ENCODE measurements at places on chromosomes 6 and 20. TPM values are rescaled to one million over a fixed set of nuclear protein-coding genes. Genes with fewer than 3 reads are reported as not detected.

- peak; percentile 32 for DNase-seq
Measured at GRCh38 chr6:107712237-107712664, 111.9 kb downstream of the SCML4 start.

DNA sequence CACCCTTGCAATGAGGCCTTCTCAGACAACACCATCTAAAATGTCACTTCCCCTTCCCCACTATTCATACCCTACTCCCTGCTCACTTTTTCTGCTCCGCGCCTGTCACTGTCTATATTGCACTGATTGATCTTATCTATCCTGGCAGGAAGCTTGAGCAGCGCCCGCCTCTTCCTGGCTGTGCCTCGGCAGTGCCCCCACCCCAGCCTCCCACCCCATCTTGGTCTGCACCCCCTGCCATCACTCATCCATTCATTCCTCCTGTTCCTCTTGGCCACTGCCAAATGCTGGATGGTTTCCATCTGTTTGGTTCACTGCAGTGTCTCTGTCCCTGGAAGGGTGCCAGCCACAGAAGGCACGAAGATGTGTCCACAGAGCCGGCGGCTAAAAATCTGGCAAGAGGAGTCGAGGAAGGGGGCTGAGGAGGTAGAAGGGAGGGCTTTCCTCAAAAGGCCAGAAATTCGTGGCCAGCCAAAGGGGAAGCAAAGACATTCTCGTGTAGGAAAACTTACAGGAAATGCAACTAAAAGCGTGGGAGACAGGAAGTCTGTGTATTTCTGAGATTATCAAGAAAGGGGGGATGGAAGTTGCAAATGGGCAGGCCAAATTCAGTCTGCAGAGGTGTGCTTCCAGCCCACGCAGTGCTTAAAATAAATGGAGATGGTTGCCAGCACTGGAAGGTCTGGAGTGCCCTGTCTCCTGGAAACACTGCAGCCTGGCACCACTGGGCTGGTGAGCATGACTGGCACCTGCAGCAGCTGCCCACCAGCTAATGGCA lies 27.6 kb downstream of the SYNJ2 start:
- peak; percentile 87 for DNase-seq

DNA sequence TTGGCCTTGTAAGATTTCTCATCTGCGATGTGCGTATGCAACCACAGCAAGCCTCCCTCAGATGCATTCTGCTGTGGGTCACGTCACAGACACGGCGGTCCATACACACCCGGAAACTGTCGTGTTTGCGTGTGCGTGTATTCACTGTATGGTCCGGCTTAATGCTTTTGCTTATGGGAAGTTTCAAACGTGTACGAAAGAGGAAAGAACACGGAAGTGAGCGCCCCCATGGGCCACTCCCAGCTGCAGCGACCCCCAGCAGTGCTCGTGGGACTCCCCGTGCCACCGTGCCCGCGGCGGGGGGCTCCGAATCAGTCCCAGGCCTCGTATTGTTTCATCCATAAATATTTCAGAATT lies 10.2 kb downstream of the DLL1 start:
- DNase-seq = no peak

Gene ASIP
- total RNA-seq = not detected

- no peak for DNase-seq
Measured at GRCh38 chr6:112846681-112847080, 499.6 kb downstream of the RFPL4B start.

DNA sequence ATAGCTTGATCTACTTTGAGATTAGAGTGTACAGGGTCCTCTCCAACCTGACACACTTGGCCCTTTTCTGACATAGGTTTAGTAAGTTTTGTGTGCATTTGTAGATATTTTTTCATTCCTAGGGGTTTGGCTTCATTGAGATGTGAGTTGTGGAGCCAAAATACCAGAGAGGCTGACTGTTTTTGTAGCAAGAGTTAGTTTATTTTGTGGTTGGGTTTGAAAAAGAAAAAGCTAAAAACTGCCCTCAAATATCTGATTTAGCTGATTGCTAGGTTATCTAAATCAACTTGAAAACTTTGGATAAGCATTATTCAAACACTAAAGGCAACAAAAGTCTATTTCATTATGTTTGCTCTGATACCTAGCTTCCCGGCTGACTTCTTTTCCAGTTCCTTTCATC lies 164.7 kb upstream of the CENPW start:
- DNase-seq = no peak

DNA sequence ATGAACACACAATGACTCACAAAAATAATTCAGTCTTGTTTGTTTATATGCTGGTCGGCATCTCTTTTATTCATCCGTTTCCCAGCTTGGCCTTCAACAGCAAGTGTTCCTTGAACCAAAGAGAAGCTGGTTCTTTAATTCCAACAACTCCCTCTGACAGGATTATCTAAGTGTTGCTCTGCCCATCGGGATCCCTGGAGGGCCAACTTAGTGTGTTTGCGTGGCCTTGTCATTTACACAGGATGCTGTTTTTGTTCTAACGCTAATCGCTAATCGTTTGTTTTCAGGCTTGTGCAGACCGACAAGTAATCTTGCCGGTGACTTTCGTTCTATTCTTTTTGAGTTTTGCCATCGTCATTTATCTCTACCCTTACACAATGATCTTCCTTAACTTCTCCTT lies 267.4 kb upstream of the EXOC2 start:
- no peak for DNase-seq

Gene MAP7
- total RNA-seq = 0.44 TPM

DNA sequence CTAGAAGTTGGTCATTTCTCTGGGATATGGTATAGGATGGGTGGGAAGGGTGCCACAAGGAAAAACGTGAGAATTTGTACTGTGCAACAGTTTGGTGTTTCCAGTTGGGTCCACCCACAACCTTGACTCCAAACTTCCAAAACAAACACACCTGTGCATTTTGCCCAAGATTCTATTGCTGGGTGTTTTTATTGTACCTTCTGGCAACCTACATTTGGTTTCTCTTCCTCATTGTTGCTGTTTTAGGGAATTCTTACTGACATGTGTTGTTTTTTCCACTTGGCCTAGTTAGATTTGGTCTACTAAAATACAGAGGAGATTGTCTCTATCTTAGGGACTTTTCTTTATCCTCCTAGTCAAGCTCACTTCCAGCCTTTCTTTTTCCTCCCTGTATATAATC lies 16.7 kb downstream of the TULP4 start:
- DNase-seq = peak; percentile 11

DNA sequence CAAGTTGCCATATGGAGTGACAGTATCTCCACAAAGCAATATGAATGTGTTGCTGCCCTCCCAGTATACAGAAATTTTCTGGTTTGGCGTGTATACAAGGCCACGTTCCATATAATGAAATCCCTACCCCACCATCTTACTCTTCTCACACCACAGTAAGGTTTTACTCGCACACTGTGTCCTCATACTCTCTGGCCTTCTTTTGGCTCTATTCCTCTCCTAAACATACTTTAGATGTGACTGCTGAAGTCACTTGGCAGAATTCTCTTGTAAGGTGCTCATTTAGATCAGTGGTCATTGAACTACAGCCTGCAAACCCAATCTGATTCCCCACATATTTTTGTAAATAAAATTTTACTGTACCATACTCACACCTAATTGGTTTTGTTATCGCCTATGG lies 123.2 kb downstream of the RFPL4B start:
- DNase-seq = no peak

Gene FAM83C
- total RNA-seq = not detected

DNA sequence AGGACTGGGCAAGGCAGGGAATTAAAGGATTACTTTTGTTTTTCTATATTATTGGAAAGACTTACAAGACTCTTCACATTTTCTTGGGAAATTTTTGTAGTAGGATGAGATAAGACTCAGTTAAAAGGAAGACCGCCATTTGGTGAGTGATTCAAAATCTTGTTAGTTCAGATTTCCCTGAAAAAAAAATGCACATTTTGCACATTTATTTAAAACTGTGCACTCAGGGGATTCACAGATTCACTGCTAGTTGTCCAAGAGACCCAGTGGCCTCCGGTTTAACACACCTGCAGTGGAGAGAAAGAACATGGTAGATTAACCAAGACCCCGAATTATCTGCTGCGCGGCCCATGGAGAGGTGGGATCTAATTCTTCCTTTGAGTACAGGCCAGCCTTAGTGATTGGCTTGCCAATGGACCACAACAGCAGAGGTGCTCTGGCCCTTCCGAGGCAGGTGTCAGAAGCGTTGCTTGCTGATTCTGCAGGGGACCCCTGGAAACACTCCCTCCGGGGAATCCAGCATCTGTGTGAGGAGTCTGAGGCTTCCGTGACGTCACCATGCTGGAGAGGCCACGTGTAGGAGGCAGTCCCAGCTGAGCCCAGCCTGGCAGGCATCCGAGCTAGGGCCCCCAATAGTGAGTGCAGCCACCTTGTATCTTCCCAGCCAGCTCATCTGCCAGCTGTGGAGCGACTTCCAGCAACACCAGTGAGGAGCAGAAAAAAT lies 68.9 kb downstream of the ZNF217 start:
- DNase-seq = no peak

DNA sequence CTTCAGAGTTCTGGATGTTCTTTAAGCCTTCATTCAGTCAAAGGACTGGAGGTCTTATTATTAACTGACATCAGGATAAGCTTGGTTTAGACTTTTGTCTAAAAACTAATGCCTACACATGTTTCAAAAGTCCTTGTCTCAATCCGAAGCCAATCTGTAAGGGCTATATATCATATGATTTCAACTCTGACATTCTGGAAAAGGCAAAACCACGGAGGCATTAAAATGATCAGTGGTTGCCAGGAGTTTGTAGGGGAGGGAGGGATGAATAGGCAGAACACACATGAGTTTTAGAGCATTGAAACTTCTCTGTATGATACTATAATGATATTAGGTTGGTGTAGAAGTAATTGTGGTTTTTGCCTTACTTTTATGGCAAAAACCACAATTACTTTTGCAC lies 1285.8 kb upstream of the CITED2 start:
- no peak for DNase-seq

GRCh38 chr6:18329776-18330175 lies 57.4 kb upstream of the RNF144B start:
- DNase-seq = no peak

DNA sequence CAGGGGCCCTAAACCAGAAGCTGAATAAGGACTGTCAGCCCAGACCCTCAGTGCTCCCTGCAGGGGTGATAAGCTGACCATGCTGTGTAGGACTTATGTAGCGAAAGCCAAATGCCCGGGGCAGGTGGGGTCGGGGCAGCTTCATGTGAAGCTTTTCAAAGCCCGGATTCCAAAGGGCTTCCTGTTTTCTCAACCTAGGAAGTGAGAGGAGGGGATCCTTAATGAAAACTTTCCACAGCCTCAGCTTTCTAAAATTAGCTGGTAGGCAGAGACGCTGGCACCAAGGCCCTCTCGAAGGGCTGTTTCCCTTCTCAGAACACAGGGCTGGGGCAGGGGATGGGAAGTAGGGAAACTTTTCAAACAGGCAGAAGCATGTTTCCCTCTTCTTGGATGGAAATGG lies 148.9 kb downstream of the NFATC2 start:
- DNase-seq = peak; percentile 69

DNA sequence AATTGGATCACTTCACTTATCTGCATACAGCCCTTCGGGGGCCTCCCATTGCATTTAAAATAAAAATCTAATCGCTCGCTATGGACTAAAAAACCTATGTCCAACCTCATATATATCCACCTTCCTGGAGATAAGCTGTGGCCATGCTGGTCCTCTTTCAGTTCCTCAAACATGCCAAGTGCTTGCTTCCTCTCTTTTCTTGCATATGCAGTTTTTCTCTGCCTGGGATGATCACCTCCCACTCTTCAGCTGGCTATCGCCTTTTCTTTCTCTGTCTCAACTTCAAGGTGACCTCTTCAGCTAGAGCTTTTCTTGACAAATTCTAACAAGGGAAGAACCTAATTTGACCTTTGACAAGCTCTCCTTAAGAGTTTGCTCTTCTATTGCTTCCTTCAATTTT lies 5.6 kb upstream of the TFB1M start:
- no peak for DNase-seq

DNA sequence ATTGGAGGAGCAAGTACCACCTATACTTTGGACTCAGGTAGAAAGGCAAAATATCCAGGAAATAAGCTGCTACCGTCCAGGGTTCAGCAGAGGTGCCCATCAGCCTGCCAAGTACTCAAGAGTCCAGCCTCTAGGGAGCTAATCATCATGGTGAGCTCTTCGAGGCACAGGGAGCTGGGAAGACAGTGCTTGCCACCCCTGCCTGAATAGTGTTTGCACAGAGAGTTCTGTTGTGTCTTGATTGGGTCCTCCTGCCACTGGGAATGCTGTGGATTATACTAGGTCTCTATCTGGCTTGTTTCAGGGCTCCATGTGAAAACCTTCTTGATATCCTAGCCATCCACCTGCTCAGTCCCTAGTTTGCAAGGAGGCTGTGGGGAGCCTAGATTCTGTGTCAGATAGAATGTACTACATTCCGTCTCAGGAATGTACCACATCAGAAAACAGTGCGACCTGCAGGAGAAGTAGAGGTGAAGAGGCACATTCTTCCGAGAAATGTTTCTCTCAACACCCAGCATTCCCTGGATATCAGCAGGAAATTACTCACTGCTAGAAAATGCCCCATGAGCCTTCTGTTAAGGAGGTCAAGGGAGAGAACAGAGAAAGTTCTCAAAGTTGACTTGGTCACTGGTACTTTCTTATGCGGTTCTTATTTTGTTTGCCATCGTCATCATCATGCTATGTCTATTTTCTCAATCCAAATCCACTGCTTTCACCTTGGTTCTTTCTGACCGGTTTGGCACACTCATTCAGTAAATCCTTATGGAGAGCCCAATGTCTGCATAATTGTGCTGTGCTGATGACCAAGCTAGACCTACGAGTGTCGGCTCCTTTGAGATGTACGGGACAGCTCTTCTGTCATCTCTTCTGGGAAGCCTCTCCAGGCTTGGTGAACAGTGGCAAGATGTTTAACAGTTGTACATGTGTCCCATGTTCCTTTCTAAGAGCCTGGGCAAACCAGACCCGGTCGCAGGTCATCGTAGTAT lies 30.7 kb downstream of the PTPN1 start:
- DNase-seq = no peak

Gene LY6G6F
- total RNA-seq = not detected

DNA sequence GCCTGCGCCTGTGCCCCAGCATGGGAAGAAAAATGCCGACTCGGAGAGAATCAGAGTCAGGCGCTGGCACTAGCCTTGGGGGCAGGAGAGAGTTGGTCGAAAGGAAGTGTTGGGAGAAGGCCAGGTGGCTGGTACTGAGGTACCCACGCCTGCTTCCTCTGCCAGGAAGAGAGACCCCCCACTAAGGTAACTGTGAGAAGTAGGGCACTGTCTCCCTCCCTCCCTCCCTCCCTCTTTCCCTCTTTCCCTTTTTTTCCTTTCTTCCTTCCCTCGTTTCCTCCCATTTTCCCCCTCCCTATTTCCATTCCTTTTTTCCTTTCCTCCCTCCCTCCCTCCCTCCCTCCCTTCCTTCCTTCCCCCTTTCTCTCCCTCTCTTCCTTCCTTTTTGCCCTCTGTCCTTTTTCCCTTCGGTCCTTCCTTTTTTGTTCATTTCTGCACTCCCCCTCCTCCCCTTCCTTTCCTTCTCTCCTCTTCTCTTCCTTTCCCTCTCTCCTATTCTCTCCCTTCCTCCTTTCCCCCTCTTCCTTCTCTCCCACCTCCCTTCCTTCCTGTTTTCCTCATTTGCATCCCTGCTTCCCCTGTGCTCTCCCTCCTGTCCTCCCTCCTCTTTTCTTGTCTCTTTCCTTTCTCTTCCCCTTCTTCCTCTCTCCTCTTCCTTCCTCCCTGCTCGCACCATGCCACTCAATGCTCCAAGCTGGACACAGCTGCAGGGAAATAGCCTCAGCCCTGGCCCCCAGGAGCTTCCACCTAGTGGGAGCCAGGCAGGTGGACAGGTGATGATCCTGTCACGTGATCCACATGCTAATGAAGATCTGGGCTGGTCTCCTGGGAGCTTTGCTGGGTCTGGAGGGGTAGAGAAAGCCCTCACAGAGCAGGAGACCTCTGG lies 148.0 kb downstream of the DHX35 start:
- no peak for DNase-seq

Gene GJA10
- total RNA-seq = not detected

Gene ZSCAN31
- total RNA-seq = 9.1 TPM

Gene CD2AP
- total RNA-seq = 24.4 TPM
